Activated CD4-positive, alpha-beta T cell treated with anti-CD3 and anti-CD28 coated beads, Interleukin-2, amount 10 ng/mL, durations not matched to agents 24 days and 14 days (primary cell): ENCODE measurements at places on chromosomes 1 and 21.
A peak's percentile ranks its signal among the peaks of the same experiment; 100 is the strongest.

DNA sequence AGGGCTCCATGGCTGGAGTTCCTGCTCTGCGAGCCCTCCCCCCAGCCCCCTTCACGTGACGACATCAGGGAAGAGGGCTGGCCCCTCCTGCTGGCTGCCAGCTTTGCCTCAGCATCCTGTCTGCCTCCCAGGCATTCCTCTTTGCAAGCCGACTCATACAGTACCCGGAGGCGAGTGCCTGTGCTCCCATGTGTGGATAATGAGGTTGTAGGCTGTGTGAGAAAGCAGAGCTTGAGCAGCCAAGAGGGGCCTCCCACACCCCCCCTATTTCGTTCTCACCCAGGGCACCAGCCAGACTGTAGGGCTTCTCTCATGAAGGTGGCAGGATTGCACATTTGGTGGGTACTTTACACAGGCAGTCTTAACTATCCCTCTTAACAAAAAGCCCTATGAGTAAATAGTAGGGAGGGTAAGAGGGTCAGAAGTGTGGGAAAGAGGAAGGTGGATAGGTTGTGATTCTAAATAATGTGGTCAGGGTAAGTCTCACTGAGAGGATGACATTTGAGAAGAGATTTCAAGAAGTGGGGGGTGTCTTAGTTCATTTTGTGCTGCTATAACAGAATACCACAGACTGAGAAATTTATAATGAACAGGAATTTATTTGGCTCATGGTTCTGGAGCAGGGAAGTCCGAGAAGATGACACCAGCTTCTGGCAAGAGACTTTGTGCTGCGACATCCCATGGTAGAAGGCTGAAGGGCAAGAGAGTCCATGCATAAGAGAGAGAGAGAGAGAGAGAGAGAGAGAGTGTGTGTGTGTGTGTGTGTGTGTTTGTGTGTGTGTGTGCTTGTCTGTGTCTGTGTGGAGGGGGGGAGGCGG, 113.5 kb downstream of the OMA1 start:
- no peak for DNase-seq

- no peak for DNase-seq
Measured at GRCh38 chr1:188590641-188591040, 1761.9 kb downstream of the PLA2G4A start.

DNA sequence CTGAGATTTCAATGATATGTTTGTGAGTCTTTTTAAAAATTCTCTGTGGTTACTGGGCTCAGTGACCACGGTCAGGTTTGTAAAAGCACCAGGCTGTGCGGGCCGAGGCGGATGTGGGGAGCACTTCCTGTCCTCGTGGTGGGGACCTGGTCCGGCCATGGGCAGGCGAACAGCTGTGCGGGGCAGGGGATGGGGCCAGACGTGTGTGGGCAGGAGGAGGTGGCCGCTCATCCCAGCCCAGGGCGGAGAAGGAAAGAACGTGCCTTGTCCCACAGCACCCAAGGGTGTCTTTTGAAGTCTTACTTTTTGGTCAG, 5.2 kb upstream of the OXCT2 start:
- DNase-seq, result no peak

GRCh38 chr1:116485976-116486375, 84.8 kb downstream of the CD58 start:
- DNase-seq, result no peak

- DNase-seq, result peak; percentile 87
Measured at GRCh38 chr21:42833439-42833815, 45.9 kb downstream of the WDR4 start.

DNA sequence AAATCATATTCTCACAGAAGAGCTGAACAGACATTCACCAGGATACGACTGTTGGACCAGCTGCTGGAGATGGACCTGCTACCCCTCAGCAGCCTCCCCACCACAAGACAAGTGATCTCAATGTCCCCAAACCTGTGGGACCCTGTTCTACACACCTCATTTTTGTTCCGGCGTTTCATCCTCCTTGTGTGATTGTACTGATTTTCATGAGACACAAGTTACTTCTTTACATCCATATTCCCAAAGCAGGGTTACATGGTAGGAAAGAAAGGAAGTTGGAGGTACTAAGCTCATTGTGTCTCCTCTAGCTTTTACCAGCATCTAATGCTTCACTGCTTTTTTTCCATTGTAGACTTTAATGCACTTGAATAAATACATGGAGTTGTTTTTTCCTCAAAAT, 8.7 kb downstream of the ADAMTS1 start:
- no peak for DNase-seq
